ENCODE measurements at places on chromosomes 6 and 20.

DNA sequence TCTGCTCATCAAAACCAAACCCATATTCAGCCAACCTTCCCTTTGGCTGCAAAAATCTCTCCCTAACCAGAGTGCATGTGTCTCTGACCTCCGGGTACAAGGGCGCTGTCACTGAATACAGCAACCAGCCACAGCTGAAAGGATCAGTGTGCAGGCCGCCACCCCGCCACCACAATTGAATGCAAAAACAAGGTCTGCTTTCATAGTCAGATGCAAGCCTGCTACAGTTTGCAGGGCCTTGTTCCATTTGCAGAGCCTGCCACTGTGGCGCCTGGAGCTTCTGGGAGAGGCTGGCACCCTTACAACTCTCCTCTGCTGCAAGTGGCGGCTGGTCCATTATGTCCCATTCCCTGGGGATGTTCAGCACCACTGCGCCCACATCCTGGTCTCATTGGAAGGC is 23.5 kb downstream of the MDGA1 start:
- peak; percentile 21 for DNase-seq

DNA sequence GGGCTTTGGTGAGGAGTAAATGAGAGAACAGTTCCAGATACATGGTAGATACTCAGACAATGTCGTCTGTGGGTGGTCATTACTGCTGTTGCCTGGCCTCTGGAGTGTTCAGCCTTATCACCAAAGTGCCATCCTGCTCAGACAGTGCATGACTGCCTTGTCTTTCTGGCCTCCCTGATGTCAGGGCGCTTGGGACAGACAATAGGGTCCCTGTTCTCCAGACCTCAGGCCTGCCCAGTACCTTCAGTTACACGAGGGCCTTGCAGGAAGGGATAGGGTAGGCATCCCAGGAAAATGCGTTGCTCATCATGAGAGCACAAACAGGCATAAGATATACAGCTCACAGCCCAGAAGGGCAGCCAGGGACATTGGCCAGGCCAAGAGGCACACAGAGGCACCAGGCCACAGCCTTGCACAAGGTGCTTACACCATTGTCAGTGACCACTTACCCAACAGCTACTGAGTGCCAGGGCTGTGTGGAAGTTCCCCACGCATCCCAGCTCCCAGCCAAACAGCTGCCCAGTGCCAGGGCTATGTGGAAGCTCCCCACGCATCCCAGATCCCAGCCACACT is 27.4 kb downstream of the BPIFB1 start:
- no peak for DNase-seq

- no peak for DNase-seq
Measured at GRCh38 chr6:85390105-85390728, 59.7 kb upstream of the NT5E start.

- no peak for DNase-seq
Measured at GRCh38 chr6:151029970-151030369, 164.5 kb downstream of the MTHFD1L start.

GRCh38 chr6:155542036-155542435 is 86.4 kb upstream of the NOX3 start:
- no peak for DNase-seq

DNA sequence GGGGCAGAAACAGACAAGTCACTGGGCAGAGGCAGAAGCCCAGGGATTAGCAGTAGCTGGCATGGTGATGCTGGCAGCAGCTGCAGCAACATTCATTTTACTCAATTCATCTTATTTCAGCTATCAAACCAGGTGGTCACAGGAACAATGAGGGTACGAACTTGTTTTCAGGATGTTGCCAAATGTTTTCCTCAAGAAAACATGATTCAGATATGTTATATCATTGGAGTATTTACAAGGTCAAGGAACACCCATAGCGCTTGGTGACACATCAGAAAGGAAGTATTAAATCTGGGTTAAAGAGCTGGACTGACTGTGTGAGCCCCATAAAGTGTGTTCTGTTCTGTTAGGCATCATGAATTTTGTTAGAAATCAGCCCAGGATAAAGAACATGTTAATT is 456.9 kb upstream of the ID4 start:
- DNase-seq = no peak

GRCh38 chr6:19694697-19695096 is 142.5 kb upstream of the ID4 start:
- DNase-seq = peak; percentile 51

- DNase-seq = no peak
Measured at GRCh38 chr6:116922853-116923548, 46.0 kb downstream of the RFX6 start.

DNA sequence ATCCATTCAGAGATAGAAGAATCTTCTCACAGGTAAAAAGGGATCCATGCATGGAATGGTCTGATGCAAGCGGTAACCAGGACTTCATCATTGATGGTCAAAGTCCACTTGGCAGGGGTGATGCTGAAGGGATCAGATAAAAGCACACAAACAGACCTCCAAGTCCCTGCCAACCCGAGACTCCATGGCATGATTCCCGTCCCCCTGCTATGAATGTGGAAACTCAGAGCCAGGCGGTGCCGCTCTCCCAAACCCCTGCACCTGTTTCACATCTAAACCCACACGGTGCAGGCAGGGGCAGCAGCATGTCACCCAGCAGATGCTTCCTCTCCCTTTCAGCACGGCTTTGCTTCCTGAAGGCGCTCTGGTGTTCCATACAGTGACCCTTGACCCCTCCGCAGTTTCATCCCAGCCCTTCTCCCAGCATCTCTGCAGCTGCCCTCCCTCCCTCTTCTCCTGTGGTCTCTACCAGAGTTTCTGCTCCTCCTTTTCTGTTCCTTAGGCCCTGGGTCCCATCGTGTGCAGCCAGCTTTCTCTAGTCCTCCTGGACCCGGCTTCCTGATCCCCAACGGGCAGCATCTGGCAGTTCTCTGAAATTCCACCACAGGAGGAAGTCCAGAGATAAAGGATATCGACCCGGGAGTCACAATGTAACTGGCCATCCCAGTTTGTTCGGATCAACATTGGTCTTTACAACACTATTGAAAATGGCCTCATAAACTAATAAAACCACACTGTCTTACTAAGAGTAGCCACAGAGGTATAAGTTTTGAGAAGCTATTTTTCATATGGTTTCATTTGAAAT is 235.0 kb downstream of the TTLL2 start:
- no peak for DNase-seq

DNA sequence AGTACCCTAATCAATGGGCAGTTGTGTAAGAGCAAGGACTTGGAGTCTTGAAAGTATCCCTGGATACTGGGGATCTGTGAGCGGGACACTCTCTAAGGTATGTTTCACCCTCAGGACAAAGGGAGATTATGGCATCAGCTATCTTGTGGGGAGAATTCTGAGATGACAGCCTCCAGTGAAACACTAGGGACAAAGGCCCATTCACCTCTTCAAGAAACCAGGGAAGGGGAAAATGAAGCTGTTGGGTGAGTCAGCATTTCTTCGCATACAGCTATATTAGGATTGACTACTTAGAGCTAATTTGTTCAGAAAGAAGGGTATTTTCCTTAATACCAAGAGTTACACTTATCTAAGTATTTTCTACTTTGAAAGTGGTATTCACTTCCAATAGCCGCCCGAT is 35.9 kb downstream of the OPN5 start:
- no peak for DNase-seq

DNA sequence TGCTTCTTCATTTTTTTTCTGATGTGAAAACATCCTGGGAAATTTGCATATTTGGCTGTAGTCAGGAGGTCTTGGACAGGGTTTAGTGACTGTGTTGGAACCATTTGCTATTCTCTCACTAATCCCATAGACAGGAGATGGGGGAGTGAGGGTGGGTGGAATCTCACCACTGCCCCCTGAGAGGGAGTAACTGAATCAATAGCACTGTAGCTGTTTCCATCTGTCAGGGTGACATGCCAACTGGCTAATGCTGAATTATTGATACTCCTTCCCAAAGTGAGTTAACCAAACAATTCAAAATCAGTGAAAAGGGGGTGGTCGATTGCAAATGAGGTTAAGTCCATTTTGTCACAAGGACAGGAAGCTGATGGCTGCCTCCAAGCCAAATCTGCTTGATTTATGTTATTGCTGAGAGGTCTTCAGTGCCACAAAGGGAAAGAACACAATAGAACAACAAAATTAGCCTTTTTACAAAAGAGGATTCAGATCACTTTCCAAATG is 55.1 kb upstream of the B3GAT2 start:
- no peak for DNase-seq

DNA sequence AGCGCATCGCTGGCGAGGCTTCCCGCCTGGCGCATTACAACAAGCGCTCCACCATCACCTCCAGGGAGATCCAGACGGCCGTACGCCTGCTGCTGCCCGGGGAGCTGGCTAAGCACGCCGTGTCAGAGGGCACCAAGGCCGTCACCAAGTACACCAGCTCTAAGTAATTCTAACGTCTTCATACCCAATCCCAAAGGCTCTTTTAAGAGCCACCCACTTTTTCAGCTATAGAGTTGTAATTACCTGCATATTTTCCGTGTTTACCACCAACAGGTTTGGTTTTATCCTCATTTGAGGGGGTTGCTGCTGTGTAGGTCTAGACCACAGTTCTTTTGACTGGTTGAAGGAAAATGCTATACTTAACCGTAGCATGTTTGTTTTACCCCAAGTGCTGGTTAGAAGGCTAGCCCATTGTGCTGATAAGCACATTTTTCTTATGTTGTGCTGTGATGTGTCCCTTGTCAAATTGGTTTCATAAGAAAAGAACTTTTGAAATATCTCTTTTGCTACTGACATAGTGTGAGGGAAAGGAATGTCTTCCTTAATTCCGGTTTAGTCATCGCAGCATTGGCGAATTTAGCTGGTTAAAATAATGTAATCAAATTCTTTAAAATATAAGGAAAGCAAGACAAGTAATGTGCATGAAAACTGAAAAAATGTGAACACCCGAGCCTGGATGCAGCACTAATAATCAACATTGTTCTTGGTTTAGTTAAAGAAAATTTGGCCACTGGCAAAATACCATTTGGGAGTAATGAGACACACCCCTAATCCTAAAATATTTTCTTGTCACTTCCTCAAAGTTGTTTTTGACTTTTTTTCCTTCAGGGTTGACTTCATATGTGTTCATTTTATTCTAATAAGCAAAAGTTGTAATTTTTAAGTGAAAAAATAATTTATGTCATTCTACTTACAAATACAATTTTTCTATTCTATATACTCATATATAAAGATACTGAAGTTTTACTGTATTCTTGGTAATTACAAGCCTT is 112.8 kb downstream of the HFE start:
- DNase-seq = peak; percentile 36

GRCh38 chr6:83055366-83055964 is 10.2 kb downstream of the UBE3D start:
- peak; percentile 62 for DNase-seq

GRCh38 chr20:55701467-55701866 is 303.9 kb downstream of the CBLN4 start:
- no peak for DNase-seq

- DNase-seq = no peak
Measured at GRCh38 chr6:70219943-70220613, 82.8 kb downstream of the COL9A1 start.

GRCh38 chr6:108363889-108364313 is 69.0 kb downstream of the AFG1L start:
- DNase-seq = no peak

- no peak for DNase-seq
Measured at GRCh38 chr6:161226009-161226964, 47.6 kb downstream of the AGPAT4 start.

GRCh38 chr6:44003345-44004061 is 123.7 kb downstream of the MRPL14 start:
- peak; percentile 68 for DNase-seq

- no peak for DNase-seq
Measured at GRCh38 chr6:152401978-152402377, 235.2 kb downstream of the SYNE1 start.

- no peak for DNase-seq
Measured at GRCh38 chr6:148455674-148456558, 113.3 kb downstream of the SASH1 start.

- DNase-seq = no peak
Measured at GRCh38 chr6:43717822-43718221, 30.2 kb upstream of the MRPS18A start.

- no peak for DNase-seq
Measured at GRCh38 chr6:71199736-71200135, 88.9 kb upstream of the OGFRL1 start.

DNA sequence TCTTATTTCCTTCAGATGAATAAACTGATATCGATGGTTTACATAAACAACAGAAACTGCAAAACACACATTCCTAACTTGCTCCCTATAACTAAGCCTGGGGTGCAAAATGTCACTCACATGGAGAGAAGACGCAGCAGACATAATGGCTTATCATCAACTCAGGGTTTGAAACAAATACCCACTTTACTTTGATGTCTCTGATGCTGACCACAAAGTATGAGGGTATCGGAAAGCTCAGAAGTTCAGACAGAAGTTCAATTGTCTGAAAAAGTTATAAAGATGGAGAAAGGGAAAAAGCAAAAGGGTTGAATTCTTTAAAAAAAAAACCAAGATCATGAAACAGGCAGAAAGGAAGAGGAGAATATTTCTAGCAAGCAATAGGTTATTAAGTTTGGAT is 102.7 kb downstream of the FOXC1 start:
- DNase-seq = no peak

DNA sequence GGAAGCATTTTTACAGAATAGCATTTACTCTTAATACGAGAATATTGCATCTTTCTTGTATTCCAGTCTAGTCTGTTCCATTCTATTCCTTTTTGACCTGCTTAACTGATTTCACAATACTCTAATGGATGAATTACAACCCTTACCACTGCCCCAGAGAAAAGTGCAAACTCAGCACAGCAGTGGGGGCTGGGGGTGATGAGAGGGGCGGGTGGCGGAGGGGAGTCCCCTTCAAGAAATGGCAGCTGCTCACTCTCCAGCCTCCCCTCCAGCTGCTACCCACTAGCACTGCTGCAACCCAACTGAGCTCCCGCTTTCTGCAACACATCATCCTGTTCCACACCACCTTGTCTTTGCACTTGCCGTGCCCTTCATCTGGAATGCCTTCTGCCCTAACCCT is 30.1 kb downstream of the PIM1 start:
- no peak for DNase-seq

DNA sequence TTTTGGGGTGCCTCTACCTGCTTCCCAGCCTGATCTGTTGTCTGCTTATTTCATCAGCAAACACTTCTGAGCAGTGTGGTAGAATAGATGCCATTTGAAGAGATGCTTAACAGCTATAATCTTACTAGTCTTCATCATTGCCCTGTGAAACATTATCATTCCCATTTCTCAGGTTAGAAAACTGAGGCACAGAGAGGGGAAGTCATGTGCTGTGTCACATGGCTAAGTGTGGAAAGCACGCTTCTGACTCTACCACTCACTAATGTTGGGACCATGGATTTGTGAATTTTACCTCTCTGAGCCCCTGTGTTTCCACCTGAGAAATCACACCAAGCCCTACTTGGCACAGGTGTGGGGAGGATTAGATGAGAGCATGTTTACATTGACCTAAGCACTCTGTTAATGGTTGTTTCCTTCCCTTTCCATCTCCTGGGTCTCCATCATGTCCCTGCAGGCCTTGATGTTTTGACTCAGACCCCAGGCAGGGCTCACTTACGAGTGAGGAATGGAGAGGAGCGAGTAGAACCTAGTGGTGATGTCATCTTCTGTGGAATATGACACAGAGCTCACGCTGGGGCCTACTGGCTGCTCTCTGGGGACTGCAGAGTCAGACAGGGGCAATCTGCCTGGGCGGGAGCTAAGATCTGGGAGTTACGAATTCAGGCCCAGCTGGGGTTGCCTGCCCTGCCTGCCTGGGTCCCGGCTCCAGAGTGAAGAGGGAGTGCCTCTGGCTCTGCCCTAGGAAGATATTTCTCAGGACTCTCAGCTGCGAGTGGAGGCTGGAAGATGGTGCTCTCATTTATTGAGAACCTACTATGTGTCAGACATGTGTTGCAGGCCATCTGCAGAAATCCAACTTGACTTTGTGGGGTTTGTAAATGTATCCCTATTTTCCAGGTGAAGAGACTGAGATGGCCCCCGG is 64.3 kb downstream of the CDH22 start:
- DNase-seq = peak; percentile 68

All from NCI-H1417 (cell line).